ENCODE measurements at places on chromosomes 13 and 19.
A peak's percentile ranks its signal among the peaks of the same experiment; 100 is the strongest.

DNA sequence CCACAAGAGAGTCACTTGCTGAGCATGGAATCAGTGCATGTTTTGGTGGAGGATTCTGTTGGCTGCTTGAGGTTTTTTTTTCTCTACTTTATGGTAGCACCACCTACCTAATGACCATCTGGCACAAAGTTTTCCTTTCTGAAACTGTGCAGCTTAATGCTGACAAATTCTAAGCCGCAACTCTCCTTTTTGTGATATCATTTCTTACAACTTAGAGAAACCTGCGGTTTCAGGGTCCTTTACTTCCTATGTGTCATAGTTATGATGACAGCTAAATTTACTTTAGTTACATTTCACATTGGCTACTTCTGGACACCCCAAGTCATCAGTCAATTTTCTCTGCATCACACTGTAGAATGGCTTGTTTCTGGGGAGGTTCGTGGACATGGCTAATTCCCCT, 115.4 kb upstream of the TMTC4 start:
- DNase-seq, result no peak

DNA sequence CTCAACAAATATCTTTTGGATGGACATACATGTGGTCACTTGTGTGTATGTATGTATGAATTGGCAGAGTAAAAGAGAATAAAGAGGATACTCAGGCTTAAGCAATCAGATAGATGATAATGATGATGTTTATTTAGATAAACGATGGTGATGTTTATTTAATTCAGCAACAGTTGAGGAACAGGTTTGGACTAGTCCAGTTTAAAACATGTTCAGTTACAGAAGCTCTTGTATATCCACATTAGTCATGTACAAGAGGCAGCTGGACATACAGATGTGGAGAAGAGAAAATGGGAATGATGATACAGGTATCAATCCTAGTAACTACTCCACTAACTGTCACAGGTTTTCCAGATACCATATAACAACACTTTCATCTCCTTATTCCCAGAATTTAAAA, 232.1 kb downstream of the DIAPH3 start:
- DNase-seq, result no peak

DNA sequence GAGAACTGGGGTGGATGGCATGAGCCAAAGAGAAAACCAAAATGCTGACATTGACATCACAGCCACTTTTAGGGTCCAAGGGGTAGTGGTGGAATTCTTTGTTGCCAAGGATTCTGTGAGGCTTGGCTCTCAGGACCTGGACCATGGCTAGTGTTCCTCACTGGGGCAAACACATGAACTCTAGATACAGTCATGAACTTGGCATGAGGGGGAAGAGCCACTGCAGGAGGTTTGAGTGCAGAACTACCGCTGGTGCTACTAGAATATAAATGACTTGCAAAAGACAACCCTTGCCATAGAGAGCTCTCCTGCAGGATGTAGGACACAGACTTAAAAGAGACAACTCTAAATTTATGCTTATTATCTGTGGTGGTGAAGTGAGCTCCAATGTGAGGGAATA, 29.8 kb upstream of the FRY start:
- no peak for DNase-seq

DNA sequence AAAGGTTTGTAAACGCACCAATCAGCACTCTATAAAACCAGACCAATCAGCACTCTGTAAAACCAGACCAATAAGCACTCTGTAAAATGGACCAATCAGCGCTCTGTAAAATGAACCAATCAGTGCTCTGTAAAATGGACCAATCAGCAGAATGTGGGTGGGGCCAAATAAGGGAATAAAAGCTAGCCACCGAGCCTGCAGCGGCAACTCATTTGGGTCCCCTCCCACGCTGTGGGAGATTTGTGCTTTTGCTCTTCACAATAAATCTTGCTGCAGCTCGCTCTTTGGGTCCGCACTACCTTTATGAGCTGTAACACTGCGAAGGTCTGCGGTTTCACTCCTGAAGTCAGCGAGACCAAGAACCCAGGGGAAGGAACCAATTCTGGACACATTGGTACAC, 28.0 kb downstream of the ZNF175 start:
- DNase-seq, result no peak

GRCh38 chr19:54133312-54133956, 4.1 kb upstream of the CNOT3 start:
- no peak for DNase-seq

- no peak for DNase-seq
Observed at GRCh38 chr19:2221918-2222317, 14.2 kb downstream of the PLEKHJ1 start.

DNA sequence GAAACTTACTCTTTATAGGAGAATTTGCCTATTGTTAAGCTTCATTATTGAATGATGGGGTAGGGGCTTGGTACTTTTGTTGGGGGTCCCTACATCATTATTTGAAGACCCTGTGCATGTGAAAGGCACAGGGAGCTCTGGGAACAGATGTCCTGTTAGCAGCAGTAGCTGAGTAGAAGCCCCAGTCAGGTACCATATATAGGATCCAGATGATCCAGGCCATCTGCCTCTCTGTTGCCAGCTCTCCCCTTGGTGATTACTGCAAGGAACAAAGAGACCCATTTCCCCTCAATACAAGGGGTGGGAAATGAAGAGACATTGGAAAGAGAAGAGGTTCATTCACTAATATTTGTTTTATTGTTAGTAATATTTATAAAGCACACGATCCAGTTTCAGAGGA, 4.4 kb upstream of the MTMR6 start:
- no peak for DNase-seq

- no peak for DNase-seq
Observed at GRCh38 chr19:1146412-1146699, 27.7 kb downstream of the SBNO2 start.

- no peak for DNase-seq
Observed at GRCh38 chr13:33968520-33969507, 150.9 kb downstream of the RFC3 start.

DNA sequence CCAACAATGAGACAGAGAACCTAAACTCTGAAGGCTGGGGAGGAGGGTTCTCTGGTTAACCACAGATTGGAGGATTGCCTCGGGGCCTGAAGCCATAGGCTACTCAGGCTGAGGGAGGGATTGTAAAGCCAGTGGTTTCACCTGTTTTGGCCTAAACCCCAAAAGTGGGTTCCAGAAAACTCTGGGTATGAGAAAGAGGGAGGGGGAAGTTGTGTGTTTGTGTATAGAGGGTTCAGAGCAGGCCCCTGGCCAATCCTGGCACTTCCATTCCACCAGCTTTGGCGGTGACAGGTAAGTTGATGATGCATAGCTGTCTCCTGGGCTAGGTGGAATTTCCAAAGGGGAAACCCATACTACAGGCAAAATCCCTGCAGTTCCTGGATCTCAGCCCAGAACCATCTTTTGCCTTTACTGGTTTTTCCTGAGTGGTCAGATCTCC, 13.5 kb upstream of the CCDC97 start:
- no peak for DNase-seq

- no peak for DNase-seq
Observed at GRCh38 chr13:105290596-105290995, 1244.9 kb downstream of the EFNB2 start.

DNA sequence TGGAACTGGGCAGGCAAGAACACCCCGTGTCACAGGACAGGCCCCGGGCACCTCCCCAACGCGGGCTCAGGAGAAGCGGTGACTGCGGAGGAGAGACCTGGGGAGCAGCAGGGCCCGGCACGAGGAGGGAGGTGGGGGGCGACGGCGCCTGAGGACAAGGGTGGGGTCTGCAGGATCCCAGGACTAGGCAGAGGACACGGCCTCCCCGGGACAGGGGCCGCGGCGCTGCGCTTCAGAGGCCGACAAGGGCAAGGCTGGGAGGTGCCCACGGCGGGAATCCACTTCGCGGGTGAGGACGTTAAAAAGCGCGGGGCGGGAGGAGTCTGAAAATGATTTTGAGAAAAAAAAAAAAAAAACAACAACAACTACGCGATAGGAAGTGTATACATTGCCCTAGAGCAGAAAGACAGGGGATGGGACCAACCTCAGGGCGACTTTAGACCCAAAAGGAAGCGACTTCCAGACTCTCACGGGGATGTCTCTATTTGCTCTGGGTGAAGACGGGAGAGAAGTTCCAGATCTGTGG, 44.9 kb downstream of the ZNF611 start:
- peak; percentile 61 for DNase-seq

DNA sequence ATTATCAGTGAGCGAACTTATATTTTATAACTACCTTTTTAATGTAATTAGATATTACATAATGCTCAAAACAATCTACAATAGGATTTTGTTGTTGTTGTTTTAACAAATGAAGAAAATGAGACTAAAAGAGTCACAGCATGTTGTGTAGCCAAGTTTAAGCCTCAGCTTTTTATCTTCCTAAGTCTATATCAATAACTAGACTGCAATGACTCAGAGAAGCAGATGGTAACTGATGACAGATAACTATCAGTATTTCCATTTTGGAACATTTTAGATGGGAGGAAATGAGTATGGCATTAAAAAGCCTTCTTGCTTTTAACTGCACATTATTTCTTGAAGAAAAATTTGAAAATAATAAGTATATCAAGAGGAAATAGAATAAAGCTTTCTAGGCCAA, 825.2 kb downstream of the SLITRK1 start:
- DNase-seq, result no peak

GRCh38 chr13:65292488-65292901, 1937.6 kb downstream of the PCDH9 start:
- DNase-seq, result no peak

- no peak for DNase-seq
Observed at GRCh38 chr19:32238076-32238475, 107.3 kb upstream of the ZNF507 start.

- DNase-seq, result no peak
Observed at GRCh38 chr13:41052441-41052840, 8.9 kb upstream of the WBP4 start.

DNA sequence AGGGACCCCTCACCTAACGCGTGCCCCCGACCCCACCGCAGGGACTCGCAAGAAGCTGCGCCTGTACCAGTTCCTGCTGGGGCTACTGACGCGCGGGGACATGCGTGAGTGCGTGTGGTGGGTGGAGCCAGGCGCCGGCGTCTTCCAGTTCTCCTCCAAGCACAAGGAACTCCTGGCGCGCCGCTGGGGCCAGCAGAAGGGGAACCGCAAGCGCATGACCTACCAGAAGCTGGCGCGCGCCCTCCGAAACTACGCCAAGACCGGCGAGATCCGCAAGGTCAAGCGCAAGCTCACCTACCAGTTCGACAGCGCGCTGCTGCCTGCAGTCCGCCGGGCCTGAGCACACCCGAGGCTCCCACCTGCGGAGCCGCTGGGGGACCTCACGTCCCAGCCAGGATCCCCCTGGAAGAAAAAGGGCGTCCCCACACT, 4.7 kb upstream of the MYBPC2 start:
- peak; percentile 91 for DNase-seq

GRCh38 chr13:38824342-38824741, 137.5 kb downstream of the FREM2 start:
- no peak for DNase-seq

DNA sequence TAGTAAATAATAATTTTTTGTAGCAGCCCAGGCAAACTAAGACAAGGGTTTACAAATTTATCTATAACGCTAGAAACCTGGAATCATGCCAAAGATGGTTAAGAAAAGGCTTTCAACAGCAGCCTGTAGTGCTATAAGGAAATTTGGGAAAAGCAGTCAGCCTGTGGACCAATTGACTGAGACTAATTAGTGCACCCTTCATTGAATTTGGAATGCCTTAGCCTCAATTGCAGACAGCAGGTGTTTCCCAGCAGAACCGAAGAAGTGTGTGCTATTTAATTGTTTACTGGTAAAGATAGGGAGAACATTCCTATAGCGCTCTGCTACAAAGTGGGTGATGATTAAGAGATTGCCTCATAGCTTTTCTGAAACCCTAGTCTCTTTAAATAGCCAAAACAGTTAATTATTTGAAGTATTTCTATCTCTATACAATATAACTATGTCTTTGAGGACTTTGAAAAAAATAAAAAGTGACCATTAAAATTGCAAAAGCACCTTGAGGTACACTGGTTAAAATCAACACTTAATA, 1884.3 kb upstream of the PCDH20 start:
- DNase-seq, result no peak

- peak; percentile 62 for DNase-seq
Observed at GRCh38 chr19:1264801-1265614, 4.1 kb upstream of the CIRBP start.

DNA sequence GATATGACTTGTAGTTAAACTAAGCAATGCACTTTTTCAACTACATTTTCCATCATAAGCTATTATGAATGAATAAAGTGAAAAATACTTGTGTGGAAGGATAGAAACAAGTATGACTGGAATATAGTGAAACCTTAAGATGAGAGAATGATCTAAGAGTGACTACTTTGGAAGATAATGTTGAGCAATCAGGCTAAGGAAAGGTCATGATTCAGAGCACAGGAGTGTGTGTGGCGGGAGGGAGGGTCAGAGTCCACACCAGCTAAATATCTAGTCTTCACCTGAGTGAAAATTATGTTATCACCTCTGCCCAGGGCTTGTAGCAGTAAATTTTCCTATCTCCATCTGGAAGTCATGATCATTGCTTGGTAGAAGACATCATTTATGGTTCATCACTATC, 833.4 kb upstream of the ATXN8OS start:
- no peak for DNase-seq

- no peak for DNase-seq
Observed at GRCh38 chr19:42942187-42942789, 5.3 kb upstream of the PSG7 start.

DNA sequence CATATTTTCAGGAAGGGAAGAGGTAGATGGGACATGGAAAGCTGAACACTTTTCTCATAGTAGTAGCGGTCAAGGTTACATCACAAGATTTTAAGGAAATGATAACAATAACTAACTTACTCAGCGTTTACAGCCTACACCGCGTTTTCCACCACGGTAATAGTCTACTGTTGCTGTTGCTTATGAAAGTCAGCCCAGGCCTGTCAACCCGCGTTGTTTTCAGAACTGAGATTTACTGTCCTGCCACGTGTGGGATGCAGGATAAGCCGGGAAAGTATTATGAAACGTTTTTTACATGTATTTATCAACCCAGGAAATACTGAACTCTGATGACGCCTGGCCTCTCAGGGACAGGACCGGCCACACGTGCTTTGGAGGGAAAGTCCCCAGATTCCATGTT, 36.0 kb upstream of the LAMP1 start:
- no peak for DNase-seq

DNA sequence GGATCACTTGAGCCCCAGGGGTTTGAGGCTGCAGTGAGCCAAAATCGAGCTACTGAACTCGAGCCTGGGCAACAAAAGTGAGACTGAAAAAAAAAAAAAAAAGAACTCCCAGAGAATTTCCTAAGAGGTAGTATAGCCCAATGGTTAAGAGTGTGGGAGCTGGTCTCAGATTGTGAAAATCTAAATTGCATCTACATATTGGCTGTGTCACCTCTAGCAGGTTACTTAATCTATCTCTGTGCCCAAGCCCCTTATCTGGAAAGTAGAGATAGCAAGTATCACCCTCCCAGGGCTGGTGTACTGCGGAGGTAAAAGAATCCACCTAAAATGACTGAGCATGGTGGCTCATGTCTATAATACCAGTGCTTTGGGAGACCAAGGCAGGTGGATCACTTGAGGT, 3.7 kb upstream of the PLAUR start:
- DNase-seq, result no peak

GRCh38 chr13:110756219-110756631, 42.7 kb downstream of the ING1 start:
- DNase-seq, result no peak

All from mucosa of descending colon (tissue), 3 donors.